ENCODE measurements at places on chromosomes 12 and 14.

DNA sequence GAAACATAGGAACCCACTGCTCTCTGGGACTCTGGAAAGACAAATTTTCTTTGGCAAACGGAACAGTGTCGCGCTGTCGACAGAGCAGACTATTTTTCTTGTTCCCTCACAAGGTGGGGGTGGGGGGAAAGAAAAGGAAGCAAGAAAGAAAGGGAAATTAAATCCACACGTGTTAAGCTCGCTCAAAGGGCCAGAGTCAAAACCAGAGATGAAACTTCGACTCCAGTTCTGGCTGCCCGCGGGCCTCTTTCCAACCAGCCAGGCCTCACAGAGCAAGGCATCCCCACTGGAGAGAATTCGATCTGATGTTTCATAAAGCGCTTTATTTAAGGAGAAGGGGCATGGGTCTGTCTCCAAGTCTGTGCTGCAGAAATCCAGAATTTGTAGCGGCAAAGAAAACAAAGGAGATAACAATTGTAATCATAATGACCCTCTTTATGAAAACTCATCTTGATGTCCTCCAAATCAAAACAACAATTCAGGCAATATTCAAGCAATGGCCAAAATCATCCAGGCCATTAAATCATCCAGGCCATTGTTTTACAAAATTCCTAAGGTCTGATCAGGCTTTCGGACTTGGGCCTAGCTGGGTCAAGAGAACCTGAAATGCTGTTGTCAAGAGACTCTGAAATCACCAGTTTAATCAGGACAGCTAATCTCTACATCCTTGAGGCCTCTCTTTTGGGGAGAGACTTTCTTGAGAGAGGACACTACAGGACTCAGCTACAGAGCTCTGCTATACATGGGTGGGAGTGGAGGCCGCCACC, 5.3 kb upstream of the TBX5 start:
- no peak for DNase-seq

GRCh38 chr14:62431496-62431895, 613.8 kb downstream of the KCNH5 start:
- DNase-seq: no peak

DNA sequence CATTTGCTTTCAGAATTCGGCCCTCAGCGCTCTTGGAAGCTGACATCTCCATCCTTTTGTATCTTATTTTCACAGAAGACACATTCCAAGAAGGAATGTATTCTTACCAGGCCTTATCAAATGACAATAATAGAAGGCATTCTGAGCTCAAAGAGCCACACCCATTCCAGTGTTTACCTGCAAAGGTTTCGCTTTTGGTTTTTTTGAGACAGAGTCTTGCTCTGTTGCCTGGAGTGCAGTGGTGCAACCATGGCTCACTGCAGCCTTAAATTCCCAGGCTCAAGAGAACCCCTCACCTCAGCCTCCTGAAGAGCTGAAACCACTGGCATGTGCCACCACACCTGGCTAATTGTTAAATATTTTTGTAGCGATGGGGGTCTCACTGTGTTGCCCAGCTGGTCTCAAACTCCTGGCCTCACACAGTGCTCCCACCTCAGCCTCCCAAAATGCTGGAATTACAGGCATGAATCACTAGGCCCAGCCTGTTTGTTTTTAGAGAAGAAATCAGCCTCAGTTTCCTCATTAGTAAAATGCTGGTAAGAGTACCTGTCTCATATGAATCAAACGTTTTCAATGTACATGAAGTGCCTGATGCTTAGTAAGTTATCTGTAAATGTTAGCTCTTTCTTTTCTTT, 69.2 kb downstream of the SLC6A12 start:
- no peak for DNase-seq

GRCh38 chr12:28415755-28416154, 225.5 kb downstream of the CCDC91 start:
- DNase-seq: no peak

- no peak for DNase-seq
These were observed 10.3 kb upstream of the KCNA1 start for GRCh38 chr12:4899364-4899763.

DNA sequence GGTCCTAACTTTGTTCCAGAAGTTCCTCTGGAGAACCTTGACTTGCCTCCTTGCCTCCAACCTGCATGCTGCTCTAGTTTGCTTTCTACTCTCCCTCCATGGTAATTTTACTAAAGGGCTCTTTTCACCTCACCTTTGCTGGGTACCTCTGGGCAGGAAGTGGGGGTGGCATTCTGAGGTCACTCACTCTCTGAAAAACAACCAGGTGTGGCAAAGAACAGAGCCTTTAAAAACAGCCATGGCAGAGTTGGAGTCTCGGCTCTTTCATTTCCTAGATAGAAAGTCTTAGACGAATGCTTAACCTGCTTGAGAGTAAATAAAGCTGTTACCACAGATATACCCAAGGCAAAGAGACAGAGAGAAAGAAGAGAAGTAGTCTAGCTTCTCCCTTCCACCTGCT, 827.9 kb downstream of the BCL11B start:
- no peak for DNase-seq

GRCh38 chr14:75971509-75971908, 10.3 kb downstream of the TGFB3 start:
- no peak for DNase-seq

DNA sequence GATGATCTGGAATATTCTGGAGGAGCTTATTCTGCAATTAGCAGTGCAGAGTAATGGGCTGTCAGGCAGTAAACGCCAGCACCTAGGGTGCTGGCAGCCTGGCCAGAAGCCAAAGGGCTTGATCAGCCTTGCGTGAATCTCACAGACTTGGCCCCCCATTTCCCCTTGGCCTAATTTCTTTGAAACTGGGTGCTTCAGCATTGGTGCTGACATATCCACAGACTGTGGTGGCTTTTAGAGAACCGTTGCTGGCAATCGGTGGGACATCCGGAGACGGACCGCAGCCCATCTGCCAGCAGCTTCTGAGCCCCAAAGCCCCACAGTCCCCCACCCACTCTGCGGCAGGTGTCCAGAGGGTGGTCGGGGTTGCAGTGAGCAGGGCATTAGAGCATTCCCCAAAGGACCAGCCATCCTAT, 157.1 kb downstream of the CALM1 start:
- DNase-seq: no peak

DNA sequence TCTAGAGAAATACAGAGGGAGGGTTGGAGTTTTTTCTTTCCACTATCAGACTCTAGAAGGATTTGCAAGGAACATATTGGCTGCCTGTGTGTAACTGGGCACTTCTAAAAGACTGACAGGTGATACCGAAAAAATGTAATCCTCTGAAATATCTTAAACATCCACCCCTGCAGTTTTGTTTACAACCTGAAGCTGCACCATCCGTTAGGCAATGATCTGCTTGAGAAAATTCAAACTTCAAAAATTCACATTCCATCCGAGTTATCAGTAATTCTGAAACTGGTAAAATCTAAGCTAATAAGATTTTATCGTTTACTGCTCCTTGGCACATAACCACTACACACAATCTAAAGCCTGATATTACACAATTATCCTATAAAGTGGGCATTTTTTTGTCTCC, 528.6 kb downstream of the FUT8 start:
- no peak for DNase-seq

DNA sequence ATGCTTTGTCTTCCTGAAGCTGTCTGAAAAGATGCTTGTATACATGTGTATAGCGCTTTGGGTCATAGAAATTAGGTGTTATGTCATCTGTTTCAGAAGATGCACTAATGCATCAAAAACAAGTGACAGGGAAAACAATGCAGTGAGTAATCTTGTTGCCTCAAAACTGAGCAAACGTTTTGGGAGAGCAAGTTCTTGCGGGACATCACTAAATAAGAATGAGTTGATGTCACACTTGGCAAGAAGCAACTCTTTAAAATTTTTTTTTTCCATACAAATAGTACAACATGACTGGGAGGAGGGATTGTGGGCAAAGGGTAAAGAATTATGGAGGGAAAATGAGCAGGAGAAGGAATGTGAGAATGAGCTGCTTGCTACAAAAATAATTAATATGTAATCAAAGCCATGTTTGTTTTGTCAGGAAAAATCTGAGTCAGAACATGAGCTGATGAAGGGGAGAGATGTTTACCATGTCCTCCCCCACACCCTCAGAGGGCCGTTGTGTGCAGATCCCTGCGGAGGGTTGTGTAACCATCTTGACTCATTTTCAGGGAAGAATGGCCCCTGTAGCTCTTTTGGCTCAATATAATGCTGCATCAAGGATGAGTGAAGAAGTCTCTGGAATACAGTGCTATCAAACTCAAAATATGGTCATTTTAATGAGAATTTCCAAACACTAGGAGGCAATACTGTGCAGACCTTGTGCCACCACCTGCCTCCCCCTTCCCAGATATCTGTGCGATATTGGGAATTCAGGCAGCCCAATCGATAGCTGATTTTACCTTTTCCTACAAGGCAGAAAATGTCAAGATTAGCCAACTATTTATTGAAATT, 41.4 kb downstream of the BORCS5 start:
- DNase-seq: no peak

DNA sequence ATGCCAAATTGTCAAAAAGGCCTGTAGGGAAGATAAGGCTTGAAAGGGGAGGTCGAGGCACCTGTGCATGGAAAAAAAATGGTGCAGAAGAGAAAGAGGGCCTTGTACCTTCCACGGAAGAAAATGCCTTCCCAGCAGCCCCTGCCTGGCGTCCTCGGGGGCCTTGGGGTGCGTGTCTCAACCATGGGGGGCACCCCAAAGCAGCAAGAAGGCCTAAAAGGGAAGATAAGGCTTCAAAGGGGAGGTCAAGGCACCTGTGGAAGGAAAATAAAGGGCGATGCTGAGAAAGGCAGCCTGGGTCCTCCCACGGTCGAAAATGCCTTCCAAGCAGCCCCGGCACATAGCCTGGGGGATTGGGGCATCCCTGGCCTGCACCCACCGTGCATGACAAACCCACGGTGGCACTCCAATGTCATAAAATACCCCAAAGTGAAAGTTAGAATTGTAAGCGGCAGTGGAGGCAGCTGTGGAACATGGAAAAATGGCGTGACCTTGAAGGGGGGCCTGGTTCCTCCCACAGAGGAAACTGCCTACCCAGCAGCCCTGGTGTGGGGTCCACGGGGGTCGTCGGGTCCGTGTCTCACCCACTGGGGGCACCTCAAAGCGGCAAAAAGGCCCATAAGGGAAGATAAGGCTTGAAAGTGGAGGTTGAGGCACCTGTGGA, 275.0 kb downstream of the ALG10 start:
- no peak for DNase-seq

GRCh38 chr12:112964067-112964670, 14.2 kb upstream of the OAS2 start:
- DNase-seq: no peak

DNA sequence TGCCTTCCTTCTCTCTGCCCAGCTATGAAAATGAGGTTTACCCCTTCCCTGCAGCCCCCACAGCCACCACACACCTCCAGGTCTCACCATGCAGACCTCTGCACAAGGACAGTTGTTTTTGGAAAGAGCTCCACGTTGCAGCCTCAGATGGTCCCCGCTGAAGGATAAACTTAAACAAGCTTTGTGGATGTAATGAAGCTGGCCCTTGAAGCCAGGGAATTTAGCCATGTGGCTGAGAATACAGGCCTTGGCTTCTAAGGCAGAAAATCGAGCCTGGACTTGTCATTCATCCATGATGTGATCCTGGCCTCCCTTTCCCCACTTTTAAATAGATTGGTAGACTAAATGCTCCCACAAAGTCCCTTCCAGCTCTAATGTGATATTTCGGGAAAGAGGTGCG, 79.4 kb downstream of the TBX3 start:
- no peak for DNase-seq

DNA sequence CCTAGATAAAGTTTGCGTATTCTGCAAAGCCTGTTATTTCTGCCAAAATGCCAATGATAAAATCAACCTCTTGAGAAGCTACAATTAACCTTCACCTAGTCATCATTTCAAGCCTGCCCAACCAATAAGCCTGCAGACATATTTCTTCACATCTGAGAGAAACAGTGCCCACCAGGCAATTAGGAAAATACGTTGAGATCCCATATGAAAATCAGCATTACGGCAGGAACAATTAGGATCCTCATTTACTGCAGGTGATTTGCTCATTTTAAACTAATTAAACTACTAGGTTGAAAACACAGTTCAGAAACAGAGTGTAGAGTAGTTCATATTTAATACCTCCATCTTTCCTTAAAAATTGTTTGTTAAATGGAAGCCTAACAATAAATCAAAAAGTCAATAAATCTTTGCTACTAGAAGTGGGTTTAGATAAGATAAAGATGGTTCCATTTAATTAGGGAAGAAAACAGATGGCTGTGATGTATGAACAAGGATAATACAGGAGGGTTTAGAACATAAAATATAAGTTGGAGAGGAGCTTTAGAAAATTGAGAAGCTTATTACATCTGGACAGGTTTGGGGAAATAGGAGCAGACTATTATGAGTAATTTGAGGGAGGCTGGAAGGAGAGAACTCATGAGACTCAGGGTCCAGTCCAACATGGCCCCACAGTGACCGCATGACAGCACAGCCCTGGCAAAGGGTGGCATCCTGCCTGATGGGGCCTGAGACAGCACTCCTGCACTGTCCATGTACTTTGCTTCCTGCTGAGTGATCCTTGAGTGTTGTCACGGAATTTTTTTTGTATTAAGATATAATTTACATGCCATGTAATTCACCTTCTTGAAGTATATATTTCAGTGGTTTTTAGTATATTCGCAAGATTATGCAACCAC, 26.9 kb upstream of the PYGL start:
- DNase-seq: no peak

DNA sequence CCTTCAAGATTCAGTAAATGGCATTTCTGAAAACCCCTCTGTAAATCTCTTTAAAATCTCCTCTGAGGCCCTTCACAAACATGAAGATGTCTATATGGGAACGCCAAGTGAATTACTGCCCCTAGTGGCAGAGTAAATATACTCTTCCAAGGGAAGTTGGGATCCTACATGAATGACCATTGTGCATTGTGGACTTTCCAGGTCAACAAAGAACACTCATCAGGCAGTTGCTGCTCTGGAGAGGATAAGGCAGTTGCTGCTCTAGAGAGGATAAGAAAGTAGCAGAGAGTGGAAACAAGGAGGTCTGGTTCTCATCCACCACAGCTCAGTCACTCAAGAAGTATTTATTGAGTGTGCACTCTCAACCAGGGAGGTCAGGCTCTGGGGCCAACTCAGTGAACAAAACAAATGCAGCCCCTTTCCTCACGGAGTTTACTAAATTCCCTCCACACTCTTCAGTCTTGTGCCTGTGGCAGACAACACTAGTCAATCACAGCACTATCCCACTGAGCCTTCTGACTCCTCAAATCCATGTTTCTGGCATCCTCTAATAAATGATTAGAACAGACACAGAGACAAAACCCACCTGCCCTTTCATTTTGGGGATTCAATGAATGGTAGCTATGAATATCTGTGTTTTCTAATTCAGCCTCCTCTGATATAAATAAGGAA, 52.9 kb downstream of the SVOP start:
- no peak for DNase-seq

DNA sequence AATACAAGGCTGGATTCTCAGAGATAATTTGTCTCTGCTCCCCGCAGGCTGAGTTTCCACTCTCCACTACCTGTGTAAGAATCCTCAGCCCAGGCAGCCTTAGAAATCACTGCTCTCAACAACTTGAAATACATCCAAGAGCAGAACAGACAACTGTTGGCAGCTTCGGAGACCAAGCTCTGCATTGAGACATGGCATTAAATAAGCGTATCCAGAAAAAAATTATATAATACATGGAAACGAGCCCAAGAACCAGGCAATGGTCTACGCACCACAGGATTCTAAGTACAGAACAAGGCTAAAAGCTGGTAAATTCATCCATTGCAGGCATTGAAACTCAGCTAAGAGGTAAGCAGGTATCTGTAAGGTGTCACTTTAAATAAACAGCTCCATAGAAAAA, 165.5 kb upstream of the DIO3 start:
- no peak for DNase-seq

Measured in LNCaP clone FGC (cell line).